ENCODE measurements at places on chromosomes 6 and 20.

DNA sequence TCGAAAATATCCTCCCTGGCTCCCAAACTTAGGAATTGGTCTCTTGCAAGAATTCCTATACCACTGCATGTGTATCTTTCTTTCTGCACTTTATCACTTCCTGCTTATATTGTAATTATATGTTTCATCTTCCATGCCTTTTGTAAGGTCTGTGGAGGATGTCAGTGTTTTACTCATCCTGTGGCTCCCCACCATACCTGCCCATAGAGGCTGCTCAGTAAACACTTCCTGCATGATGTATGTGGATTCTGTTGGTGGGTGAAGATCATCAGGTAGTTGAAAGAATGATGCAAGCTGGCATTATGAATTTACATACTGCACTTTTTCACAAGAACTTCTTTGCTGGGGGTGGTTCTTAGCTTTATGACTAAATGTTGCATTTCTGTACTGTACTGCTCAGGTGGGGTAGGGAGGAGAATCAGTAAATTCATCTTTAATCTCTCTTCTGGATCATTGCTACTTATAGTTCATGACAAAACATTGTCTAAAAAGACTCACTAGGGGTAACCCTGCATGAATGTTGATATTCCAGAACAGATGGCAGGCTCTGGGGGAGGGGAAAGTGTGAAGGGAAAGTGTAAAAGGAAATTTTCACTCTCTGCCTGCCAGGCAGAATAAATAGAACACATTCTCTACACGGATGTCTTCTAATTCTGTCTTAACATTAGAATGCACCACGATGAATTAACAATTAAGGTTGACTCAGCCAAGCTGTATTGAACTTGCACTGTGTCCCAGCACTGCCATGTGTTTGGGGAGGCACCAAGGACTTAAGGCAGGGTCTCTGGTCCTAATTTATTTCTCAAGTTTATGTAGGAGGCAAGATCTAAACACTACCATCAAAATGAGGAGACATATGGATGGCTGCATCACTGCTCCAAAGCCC, 36.0 kb upstream of the KLHL31 start:
- no peak for DNase-seq

- DNase-seq: no peak
Observed at GRCh38 chr6:164045082-164045481, 630.6 kb downstream of the QKI start.

- no peak for DNase-seq
Observed at GRCh38 chr6:3752531-3753227, 1.2 kb upstream of the PXDC1 start.

GRCh38 chr6:154012852-154013251, 26.2 kb upstream of the OPRM1 start:
- DNase-seq: no peak

DNA sequence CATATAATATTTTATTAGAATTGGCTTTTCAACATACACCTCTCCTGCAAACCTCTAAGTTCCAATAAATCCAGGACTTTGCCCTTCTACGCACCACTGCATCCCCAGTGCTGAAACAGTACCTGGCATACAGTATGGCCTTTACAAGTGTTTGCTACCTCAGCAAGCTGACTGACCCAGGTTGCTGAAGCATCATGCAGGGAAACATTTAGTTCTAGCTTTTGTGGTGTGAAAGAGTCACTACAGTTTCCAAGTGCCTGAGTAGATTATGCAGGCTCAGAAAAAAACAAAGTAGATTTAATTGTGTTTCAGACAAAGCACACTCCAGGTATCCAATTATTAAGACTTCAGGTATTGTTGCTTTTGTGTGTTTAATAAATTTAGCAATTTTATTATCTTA, 614.2 kb upstream of the NRSN1 start:
- DNase-seq: no peak

DNA sequence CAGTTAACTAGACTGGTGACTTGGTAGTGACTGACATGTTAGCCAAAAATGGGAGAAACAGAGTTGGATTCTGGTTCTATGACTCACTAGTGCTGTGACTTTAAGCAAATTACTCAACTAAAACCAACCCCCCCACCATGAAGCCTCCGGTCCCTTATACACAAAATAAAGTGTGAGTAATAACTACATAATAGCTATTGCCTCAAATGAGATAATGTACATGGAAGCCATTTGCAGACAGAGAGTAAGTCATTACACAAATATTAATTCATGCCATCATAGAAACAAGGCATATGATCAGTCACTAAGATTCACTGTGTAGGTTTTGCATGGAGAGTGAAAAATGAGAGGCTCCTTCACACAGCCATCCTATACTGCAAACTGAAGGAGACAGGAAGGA, 111.9 kb downstream of the HIVEP2 start:
- DNase-seq: no peak

GRCh38 chr6:90484903-90485302, 102.0 kb downstream of the MAP3K7 start:
- DNase-seq: no peak

DNA sequence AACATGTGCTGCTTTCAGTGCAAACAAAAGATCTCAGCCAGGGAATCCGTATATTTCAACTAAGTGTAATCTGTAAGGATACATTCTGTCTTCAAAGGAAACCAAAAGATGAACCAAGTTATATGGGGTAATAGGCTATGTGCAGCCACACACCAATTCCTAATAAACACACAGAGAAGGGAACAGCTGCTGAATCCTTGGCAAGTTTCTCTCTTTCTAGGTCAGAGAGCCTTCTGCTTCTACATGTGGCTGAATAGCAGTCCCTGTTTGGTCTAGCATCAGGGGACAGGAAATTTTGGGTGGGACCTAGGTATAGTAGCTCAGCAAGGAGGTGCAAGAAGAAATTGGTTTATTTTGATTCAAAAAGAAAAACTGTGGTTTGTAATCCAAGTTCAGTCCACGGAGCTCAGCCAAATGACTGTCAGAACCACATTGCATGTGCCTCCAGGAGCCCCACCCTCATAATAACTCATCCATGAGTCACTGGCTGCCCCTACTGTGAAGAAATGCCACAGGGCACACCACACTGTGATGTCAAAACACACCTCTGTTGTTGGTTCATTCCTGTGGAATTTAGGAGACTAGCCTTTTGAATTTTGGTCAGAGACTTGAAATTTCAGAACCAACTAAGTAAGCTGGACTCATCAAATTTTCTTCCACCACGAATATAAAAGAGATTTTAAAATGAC, 21.1 kb downstream of the SPTLC3 start:
- DNase-seq: peak; percentile 90

GRCh38 chr20:48718786-48719578, 108.8 kb downstream of the PREX1 start:
- DNase-seq: no peak

DNA sequence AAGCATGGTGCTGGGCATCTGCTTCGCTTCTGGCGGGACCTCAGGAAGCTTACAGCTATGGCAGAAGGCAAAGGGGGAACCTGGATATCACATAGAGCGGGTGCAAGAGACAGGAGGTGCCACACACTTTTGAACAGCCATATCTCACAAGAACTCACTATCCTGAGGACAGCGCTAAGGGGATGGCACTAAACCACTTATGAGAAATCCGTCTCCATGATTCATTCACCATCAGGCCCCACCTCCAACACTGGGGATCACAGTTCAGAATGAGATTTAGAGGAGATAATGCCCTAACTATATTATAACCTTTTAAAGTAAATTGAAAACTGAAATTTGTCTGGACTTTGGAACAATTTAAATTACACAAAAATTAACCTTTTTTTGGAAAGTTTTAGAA, 37.8 kb upstream of the SUMO4 start:
- no peak for DNase-seq

GRCh38 chr20:6053776-6054688, at the start of gene LRRN4:
Gene LRRN4, minus strand, starts transcription at chr20:6054060. Its CDS starts 1,261 bp downstream, at chr20:6052799.
- no peak for DNase-seq

GRCh38 chr20:34312024-34312460, 8.9 kb upstream of the AHCY start:
- no peak for DNase-seq
